ENCODE measurements at places on chromosomes 3 and 15. TPM values are rescaled to one million over a fixed set of nuclear protein-coding genes. Genes with fewer than 3 reads are reported as not detected.

ZNF620 gene
- total RNA-seq: 9.7 TPM

GOLGA8G gene
- total RNA-seq: not detected

EFHB gene
- not detected for total RNA-seq

CACNA2D3 gene
- total RNA-seq: not detected

TM6SF1 gene
- total RNA-seq: 34.7 TPM

RAP2B gene
- 21.2 TPM for total RNA-seq

MGLL gene
- 73.0 TPM for total RNA-seq

GABRB3 gene
- total RNA-seq: 0.28 TPM

PARP15 gene
- 0.17 TPM for total RNA-seq

EPHA3 gene
- 0.14 TPM for total RNA-seq

LAMB2 gene
- 1,289 TPM for total RNA-seq

USP13 gene
- 30.5 TPM for total RNA-seq

IMPG2 gene
- total RNA-seq: 0.85 TPM

CADPS gene
- total RNA-seq: not detected

LIPH gene
- total RNA-seq: not detected

TMEM40 gene
- total RNA-seq: not detected

CSPG4 gene
- 0.19 TPM for total RNA-seq

CHL1 gene
- total RNA-seq: 0.09 TPM

TMEM45A gene
- total RNA-seq: 9.0 TPM

CTXN2 gene
- total RNA-seq: not detected

PP2D1 gene
- not detected for total RNA-seq
